Foreskin fibroblast (primary cell): ENCODE measurements at places on chromosomes 11 and 22.

- no peak for DNase-seq
Measured at GRCh38 chr11:16772141-16772512, 33.7 kb downstream of the C11orf58 start.

GRCh38 chr11:27412192-27412691 is 49.2 kb upstream of the CCDC34 start:
- no peak for DNase-seq

GRCh38 chr11:96520939-96521338 is 131.1 kb downstream of the JRKL start:
- no peak for DNase-seq

GRCh38 chr11:20027556-20028013 is 132.7 kb downstream of the DBX1 start:
- DNase-seq, result no peak

DNA sequence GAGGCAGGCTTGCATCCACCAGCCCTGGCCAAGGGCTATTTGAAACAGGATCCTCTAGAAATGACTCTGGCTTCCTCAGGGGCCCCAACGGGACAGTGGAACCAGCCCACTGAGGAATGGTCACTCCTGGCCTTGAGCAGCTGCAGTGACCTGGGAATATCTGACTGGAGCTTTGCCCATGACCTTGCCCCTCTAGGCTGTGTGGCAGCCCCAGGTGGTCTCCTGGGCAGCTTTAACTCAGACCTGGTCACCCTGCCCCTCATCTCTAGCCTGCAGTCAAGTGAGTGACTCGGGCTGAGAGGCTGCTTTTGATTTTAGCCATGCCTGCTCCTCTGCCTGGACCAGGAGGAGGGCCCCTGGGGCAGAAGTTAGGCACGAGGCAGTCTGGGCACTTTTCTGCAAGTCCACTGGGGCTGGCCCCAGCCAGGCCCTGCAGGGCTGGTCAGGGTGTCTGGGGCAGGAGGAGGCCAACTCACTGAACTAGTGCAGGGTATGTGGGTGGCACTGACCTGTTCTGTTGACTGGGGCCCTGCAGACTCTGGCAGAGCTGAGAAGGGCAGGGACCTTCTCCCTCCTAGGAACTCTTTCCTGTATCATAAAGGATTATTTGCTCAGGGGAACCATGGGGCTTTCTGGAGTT is 13.3 kb downstream of the IL10RA start:
- DNase-seq, result no peak

DNA sequence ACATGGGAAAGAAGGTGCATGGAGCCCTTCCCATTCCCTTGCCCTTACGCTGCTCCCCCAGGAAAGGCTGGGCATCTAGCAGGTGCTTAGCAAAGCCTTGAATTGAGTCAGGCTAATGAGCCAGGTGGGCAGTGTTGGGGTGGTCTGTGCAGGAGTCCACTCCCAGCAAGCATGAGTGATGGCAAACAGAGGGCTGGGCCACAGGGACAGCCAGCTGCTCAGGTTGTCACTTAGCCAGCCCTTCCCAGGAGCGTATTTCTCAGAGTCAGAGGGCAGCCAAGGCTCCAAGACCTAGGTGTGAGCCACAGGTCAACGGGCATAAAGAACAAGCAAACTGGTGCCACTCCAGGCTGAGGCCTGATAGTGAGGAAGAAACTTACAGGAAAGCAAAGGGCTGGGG is 149.8 kb downstream of the DSCAML1 start:
- DNase-seq, result no peak

DNA sequence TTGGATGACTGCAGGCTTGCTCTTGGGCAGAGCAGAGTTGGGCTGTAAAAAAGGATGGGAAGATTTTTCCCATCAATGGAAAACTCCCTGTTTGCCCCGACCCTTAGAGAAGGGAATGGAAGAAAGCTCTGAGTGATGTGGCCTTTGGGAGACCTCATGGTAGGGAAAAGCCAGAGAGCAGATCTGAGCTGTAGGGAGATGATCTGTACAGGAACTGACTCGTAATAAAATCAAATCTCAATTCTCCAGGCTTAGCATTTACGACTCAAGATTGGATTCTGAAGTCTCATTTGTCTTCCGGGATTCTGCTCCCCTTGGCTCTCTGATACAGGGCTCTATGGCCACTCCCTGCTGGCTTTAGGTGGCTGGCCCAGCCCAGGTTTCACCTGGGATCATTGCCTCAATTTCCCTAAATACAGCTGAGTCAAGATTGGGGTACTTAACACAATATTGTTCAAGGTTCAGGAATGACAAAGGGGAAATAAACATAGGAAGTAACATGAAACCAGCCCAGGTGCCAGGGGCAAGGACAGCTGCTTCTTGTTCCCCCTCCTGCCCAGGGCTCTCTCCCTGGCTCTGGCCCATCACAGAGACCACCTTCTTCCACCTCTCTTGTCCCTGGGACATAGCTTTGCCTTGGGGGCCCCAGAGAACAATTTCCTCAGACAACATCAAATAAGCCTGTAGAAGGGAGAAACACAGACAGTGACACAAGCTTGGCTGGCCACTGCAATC is 38.4 kb upstream of the THY1 start:
- peak; percentile 38 for DNase-seq

DNA sequence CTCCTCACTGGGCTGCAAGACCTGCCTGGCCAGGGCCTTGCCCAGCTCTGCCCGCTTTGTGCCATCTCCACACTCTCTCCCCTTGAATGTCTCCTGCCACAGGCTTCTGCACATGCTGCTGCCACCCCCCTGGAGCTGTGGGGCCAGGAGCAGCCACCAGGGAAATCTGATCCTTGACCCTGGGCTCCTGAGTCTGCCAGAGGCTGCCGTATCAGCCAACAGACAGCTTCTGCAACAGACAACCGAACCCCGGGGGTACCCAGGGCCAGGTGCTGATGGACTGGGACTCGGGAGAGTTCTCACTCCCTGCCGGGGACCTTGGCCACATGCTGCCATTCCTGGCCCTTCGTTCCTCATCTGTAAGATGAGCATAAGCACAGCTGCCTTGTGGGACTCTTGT is 3.3 kb upstream of the PPARA start:
- no peak for DNase-seq

DNA sequence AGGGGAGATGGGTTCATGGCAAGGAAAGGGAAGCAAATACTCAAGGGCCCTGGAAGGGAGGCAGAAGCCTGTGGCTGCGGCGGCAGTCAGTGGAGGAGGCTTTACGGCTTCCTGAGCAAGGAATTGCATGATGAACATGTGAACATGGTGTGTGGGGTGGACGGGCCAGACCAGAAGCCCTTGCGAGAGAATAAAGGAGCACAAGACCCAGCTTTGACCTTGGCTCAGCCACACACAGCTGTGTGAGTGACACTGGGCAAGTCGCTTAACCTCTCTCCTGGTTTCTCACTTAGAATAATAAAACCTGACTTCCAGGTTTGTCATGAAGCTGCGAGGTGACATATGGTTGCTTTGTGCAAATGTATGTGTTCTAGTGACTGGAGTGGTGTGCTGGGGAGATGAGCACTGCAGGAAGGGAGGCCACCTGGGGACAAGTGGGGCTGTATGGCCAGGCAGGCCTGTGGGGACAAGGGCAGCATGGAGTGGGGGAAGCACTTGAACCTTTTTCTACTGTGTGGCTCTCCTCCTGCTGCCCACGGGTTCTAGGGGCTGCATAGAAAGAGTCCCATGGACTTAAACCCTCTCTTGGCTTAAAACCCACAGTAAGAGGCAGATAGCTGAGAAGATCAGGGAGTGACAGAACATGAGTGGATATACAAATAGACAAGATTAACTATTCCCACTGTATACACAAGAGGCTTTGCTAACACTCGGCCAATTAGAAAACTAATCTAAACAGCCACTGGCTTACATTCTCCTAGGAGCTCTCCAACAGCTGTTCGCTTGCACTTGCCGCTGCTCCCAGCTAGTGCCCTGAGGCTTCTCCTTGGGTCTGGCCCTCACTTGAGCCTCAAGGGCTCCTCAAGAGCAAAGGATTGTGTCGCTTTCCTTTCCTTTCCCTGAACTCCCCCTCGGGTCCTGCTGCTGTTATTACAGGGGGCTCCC is 67.3 kb upstream of the CDON start:
- no peak for DNase-seq

GRCh38 chr22:26781596-26781995 is 124.2 kb downstream of the MIAT start:
- DNase-seq, result no peak

DNA sequence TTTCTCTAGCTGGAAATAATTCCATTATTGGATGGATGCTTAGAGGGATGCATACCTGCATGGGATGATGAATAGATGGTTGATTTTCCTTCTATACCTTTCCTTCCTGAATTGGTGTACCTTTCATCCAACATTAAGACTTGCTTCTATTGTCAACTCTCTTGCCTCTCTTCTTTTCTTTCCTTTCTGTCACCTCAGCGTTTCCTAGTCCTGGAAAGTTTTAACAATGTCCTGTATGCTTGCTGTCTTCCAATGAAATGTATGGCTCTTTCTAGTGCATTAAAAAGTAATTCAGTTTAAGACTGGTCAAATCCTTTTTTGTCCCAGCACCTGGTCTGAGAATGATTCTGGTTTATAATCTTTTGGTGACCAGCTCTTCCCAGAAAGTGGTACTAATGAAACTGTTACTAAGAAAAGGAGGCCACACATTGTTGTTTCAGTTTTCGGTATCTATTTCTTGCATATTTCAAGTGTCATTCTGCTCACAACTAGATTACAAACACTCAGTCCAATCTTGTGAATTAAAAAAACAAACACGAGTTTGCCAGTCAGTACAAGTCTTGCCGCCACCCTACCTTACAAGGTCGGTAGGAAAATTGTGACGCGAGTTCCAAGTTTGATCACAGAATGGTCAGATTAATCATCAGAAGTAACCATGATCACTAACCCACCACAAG is 8.0 kb downstream of the POU2AF1 start:
- DNase-seq, result no peak

GRCh38 chr11:77502346-77502905 is 28.5 kb upstream of the PAK1 start:
- no peak for DNase-seq

GRCh38 chr11:85481862-85482261 is 145.3 kb downstream of the DLG2 start:
- DNase-seq, result no peak

- DNase-seq, result no peak
Measured at GRCh38 chr11:3046190-3046589, 11.0 kb downstream of the CARS1 start.

GRCh38 chr22:19126309-19127273 is 4.4 kb upstream of the DGCR2 start:
- no peak for DNase-seq

GRCh38 chr11:123479048-123479837 is 49.2 kb downstream of the GRAMD1B start:
- DNase-seq, result no peak

DNA sequence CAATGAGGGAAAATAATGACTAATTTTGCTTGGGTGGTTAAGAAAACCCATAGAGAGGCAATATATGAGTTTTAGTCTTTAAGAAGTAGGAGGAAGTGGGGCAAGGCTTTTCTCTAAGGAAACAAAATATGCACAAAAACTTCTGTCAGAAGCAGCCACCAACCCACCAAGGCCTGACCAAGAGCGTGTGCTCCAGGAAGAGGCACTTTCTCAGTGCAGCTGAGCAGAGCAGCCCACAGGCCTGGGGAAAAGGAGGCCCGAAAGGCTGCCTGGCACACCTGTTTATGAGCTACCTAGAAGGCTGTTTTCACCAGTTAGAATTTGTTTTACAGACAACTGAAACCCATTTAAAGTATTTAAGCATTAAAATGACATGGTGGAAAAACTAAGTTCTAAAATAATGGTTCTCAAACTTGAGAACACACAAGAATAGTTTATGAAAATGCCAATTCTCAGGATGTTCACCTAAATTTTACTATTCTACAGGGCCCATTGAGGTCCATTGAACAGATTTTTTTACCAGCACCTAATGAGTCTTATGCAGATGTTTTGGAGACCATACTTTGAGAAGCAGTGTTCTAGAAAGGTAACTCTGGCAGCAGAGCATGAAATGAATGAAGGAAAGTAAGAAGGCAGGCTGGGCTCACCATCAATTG is 160.5 kb upstream of the DDI1 start:
- DNase-seq, result no peak

DNA sequence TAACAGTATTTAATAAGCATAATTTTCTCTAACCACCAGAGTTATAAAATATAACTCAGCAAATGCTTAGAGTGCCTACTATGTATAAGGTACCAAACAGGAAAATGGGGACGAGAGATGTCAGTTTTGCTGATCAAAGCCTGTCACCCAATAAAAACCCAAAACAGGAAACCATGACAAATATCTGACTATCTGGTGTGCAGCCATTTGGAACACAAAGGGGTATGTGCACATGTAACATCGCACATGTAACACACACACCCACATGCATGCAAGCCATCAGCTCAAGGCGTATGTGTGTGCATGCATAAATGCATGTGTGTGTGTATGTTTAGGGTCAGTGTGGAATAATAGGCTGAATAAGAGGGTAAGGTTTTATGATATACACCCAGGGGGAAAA is 64.2 kb downstream of the PRR5L start:
- no peak for DNase-seq

- DNase-seq, result peak; percentile 79
Measured at GRCh38 chr11:120952461-120953434, 71.2 kb upstream of the TBCEL start.

DNA sequence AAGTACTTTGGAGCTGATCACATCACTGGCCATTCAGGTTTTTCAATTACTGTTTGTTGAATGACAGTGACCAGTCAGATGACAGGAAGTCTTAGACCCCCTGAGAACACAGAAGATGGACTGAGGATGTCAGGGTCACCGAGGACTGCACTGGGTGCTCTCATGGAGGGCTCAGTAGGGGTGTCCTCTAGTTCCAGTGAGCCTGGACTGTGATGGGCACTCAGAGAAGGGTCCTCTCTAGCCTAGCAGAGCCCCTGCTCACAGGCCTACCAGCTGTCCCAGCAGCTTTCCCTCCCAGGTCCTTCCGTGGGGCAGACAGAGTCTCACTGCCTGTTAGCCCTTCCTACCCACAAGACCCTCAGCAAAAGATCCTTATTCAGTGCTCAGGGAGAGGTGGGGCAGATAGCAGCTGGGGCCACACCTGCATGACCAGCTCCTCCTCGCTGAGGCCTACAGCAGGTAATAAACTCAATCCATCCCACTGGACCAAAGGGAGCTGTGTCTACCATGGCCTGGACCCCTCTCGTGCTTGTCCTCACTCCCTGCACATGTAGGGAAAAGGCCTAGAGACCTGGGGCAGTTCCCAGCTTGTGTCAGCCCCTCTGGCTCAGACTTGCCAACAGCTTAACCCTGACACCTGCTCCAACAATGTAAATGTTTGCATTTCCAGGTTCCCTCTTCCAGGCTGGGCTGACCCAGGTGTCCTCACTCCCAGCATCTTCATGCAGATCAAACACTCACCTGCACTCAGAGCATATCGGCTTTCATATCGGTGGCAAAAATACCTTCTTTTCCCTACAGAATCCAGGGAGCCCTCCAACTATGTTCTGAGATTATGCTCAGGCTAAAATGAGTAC is 25.2 kb upstream of the VPREB1 start:
- no peak for DNase-seq

GRCh38 chr11:12157241-12157661 is 46.9 kb downstream of the MICAL2 start:
- peak; percentile 78 for DNase-seq

- DNase-seq, result peak; percentile 33
Measured at GRCh38 chr22:31210556-31211421, 1.3 kb upstream of the LIMK2 start.
